NCI-H2029 treated with DMSO at 0.1 percent for 48 hours (cell line): ENCODE measurements at places on chromosomes 2 and 18.

GRCh38 chr18:23401400-23402347, 51.4 kb upstream of the RIOK3 start:
- no peak for DNase-seq

DNA sequence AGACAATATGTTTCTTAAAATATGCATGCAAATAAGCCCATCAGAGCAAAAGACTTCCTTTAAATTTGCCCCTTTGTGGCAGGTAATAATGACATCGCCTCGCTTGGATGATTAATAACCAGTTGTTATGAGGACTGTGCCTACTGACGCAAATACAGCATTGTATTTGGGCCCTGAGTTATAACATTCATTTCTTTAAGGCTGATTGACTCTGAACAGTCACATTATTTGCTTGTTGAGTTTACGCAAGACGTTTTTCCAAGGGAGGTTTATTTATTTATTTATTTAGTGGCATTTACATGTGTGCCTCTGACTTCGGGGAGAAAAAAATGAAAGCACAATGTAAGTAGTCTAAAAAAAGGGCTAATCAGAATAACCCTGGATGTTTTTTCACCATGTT, 88.3 kb downstream of the SLC8A1 start:
- peak; percentile 34 for DNase-seq

GRCh38 chr2:24163601-24164000, 11.3 kb upstream of the FAM228A start:
- no peak for DNase-seq

GRCh38 chr2:58032016-58032763, 14.4 kb upstream of the VRK2 start:
- no peak for DNase-seq

- DNase-seq: no peak
These were observed 91.8 kb upstream of the ST6GAL2 start for GRCh38 chr2:106977717-106978116.

- DNase-seq: no peak
These were observed 48.2 kb upstream of the HS6ST1 start for GRCh38 chr2:128366713-128367511.

DNA sequence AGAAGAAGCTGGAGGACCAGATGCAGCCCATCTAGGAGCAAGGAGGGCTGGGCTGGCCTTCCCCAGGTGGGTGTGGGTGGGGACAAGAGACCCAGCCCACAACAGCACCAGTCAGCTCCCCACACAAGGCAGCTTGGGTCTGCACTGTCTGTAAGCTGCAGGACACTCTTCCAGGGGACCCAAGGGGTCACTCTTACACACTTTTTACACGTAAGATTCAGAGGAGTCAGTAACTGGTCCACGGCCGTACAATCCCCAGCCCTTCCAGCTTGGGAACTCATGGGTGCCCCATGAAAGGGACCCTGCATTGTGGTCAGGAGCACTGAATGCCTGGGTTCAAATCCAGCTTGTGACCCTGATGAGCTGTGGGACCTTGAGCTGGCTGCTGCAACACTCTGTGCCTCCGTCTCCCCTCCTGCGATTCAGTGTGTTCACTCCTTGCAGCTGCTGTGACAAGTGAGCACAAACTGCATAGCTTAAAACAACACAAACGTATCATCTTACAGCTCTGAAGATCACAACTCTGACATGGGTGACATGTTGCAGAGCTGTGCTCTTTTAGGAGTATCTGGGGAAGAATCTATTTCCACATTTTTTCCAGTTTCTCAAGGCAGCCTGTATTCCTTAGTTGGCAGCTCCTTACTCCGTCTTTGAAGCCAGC, 11.1 kb upstream of the SLC66A3 start:
- DNase-seq: no peak

- no peak for DNase-seq
These were observed 100.1 kb upstream of the ARL4C start for GRCh38 chr2:234596696-234597575.

GRCh38 chr2:3461801-3462492, 57.4 kb downstream of the ADI1 start:
- peak; percentile 42 for DNase-seq

DNA sequence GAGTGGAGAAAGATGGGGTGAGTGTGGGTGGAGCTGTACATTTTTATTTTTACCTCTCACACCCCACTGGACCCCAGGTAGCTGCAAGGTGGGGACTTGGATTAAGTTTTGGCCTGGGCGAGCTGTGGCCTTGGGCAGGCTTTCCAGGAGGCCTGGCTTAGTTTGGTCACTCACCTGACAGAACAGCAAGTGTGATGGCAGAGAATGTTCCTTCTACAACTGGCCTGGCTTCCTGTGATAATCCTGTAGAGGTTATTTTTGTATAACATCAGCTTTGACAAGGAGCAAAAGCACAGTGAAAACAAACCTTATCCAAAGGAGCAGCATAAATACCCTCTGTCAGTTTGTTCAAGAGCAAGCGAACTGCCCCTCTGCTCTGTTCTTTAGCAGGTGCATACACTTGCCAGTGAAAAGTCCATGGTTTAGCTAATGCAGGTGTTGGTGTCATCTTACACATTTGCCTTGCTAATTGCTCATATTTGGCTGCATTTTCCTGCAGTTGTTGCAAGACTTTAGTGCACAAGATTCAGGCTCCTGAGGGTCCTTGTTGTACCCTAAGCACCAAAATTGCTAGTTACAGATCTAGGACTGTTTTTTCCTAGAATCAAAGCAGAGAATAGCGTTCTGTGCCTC, 6.3 kb downstream of the THNSL2 start:
- no peak for DNase-seq

DNA sequence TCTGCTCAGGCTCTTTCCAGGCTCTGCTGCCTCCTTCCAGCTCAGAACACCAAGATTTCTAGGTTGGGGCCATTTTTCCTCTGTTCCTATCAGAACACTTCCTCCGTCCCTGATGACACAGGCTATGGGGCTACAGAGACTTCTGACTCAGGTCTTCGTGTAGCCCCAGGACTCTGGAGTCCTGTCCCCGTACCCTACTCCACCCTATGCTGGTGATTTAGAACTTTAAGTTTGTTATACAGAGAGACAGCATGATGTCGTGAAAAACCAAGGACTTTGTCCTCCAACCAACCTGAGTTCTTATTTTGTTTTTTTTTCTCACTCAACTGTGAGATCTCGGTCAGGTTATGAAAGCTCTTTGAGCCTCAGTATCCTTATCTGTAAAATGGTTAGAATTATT, 78.7 kb downstream of the HS1BP3 start:
- no peak for DNase-seq

GRCh38 chr2:159000072-159000471, 31.6 kb downstream of the TANC1 start:
- DNase-seq: no peak

DNA sequence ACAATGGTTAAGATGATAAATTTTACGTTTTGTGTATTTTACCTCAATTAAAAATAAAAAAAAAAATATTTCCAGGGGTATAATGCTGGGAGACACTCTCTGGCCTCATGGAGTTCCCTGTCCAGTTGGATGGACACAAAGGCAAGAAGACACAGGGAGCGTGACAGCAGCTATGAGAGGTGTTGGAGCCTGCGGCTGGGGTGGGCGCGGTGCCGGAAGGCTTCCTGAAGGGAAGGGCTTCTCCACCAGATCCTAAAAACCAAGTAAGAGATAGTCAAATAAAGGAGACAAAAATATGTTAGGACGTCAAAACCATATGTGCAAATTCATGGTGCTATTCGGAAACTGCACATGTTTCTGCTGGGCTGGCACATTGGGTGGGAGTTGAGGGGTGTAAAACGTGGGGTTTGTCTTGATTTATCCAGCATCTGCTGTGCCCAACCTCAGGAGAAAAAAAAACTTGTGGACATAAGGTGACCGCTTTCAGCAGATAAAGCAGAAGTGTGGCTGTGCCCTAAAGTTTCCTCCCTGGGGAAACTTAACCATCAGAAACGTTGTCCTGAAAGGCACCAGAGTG, 467.6 kb downstream of the RNF144A start:
- no peak for DNase-seq
